ENCODE measurements at places on chromosomes 7 and 10.

DNA sequence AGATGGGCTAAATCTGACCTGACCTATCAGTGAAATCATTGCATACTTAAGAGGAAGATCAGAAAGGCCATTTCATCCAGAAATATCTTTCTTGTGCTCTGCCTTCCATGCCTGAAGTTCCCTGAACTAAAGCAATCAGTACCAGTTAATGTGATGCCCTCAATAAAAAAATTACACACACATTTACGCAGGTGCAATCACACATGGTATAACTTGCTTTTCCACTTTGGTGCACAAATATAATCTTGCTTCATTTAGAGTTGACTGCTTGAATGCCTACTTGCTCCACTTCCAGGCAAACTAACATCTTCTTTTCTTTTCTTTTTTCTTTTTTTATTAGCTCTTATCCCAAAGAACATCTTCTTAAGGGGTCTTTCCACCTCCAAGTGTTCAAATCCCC lies 58.3 kb upstream of the KIF5B start:
- no peak for DNase-seq

GRCh38 chr7:102000123-102000522 lies 182.7 kb downstream of the CUX1 start:
- no peak for DNase-seq

DNA sequence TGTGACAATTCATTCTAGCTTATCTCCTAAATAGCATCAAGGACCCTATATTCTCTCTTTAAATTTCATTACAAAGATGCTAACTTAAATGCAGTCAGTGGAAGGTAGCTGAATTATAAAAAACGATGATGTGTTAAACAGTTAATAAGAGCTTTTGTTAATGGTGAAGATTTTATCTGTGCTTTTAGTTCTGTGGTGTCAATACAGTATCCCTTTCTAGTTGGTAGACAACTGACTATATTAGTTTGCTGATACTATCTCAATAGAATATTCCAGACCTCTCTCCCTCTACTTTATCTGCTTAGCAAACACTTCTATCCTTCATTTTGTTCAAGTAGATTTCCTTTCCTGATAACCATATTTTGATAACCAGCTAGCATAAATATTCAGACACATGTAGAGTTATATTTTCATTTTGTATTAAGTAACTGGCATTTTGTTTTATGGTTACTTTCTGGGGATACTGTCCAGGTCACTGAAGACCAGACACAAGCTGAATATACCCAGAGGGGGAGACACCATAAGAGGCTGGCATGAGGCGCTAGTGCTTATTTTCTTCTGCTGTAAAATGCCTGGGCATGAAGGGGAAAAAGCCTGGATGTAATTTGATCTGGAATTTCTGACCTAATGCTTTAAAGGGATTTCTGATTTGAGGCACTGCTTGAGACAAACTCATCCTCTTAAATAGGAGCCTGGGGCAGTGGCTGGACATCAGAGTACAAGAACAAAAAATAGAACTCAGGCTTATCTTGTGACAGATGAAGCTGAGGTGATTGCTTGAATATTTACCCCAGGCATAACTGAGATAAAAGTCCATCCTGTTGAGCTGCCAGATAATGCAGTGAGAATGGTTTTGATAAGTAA lies 197.5 kb downstream of the MALRD1 start:
- no peak for DNase-seq

- no peak for DNase-seq
These were observed 140.1 kb downstream of the GLI3 start for GRCh38 chr7:42096681-42097561.

DNA sequence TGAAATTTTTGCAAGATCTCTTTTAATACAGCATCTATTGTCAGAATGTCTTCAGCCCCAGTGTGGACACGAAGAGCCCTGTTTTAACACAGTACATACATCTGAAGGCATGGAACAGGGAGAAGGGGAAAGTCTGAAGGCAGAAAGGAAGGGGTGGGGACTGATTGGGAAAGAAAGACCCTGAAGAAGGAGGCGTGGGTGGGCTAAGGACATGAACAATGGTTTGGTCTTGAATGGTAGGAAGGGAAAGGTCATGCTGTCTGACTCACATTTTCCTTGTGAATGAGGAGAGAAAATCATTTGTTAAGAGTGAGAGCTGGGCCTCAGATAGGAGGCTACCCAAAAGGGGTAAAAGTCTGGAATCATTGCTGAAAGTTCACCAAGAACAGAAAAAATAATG lies 297.1 kb downstream of the GALNT17 start:
- DNase-seq, result no peak

- no peak for DNase-seq
These were observed 186.6 kb upstream of the NRP1 start for GRCh38 chr10:33521062-33521461.

- no peak for DNase-seq
These were observed 25.9 kb downstream of the ABRAXAS2 start for GRCh38 chr10:124827474-124827873.

GRCh38 chr10:51658000-51658399 lies 41.4 kb downstream of the CSTF2T start:
- DNase-seq, result no peak

DNA sequence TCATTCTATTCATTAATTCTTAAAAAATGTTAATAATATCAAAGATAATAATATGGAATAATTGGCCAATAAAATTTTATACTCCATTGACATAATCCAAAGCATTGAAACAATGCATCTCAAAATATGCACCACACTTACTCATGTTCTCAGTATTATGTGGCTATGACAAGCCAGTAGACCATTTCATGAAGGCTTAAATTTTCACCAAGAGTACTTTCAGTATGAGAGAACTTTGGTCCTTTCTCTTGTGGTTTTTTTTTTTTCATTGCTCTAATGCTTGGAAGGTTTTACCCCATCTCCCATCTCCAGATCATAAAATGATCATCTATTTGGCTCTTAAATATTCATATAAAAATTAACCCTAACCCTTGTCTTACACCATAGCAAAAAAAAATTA lies 45.5 kb upstream of the TMEM140 start:
- no peak for DNase-seq

GRCh38 chr7:102376964-102377466 lies 19.1 kb upstream of the PRKRIP1 start:
- DNase-seq, result no peak

DNA sequence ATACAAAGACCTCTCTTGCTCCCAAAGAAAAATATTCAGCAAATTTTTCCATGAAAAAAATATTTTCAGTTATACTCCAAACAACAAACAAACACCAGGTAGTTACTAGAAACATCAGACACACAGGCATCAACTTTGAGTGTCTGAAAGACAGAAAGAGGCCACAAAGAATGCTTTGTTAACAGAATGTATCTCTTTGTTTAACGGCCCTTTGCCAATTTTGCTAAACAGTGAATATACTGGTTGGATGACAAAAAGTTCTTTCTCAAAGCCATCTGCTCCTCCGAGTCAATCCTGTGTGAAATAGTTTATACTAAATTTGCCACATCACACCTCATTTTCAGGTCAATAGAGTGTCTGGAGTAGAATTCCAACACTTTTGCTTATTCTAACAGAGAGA lies 216.7 kb upstream of the PHF14 start:
- DNase-seq, result no peak

GRCh38 chr10:102246261-102246660 lies 929 bp downstream of the GBF1 start:
- no peak for DNase-seq

- DNase-seq, result no peak
These were observed 101.5 kb upstream of the PODXL start for GRCh38 chr7:131657881-131658280.

GRCh38 chr7:76296743-76297740 lies 5.4 kb upstream of the HSPB1 start:
- no peak for DNase-seq

- DNase-seq, result no peak
These were observed 79.5 kb upstream of the PRSS58 start for GRCh38 chr7:142337054-142338001.

DNA sequence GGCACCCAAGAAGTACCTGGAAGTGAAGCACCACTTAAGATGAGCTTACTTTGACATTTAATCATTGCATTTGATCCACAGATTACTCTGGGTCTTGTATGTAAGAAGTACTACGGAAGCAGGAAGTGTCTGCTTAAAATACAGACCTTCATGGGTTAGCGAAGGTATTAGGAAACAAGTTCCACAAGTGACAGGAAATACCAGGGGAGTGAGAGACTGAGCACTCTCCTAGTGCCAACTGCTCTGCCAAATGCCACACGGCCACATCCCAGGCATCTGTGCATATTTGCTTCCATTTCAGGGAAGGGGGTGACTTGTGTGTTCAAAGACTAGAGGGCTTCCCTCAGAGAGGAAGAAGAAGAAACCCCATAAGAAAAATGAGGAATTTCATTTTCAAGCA lies 57.2 kb upstream of the ANK3 start:
- DNase-seq, result no peak

- DNase-seq, result no peak
These were observed 13.2 kb downstream of the AKR1B15 start for GRCh38 chr7:134562136-134562535.

DNA sequence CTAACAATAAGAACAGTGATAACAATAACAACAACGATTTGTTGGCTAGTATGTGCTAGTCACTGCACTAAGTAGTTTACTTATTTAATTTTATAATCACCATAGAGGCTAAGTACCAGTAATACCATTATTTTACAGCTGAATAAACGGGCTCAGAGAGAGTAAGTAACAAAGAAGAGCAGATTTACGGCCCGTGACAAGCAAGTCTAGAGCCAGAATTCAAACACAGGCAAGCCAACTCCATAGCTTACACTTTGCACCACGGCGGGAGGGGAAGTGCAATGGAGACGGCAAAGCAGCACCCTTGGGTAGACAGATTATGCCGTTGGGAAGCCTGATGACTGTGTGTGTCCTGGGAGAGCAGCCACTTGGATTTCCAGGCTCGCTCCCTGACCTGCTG lies 1.2 kb upstream of the OR6V1 start:
- DNase-seq, result no peak

GRCh38 chr7:119606297-119606696 lies 666.7 kb upstream of the KCND2 start:
- DNase-seq, result no peak

DNA sequence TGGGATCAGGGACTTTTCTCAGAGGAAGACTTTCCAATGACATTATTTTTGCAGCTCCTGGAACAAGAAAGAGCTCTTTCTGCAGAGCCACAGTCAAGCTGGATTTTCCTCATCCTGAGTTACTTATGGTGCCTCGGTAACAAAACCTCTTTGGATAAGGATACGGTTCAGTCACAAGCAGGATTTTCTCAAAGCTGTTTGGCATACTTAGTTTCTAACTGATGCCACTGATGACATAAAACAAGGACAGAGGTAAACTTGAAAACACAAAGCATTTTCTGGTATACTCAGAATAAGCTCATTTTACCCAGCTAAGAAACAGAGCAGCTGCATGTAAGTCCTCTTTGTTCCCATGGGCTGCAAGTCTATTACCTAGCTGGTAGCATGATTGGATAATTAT lies 340.9 kb upstream of the MEOX2 start:
- DNase-seq, result no peak

DNA sequence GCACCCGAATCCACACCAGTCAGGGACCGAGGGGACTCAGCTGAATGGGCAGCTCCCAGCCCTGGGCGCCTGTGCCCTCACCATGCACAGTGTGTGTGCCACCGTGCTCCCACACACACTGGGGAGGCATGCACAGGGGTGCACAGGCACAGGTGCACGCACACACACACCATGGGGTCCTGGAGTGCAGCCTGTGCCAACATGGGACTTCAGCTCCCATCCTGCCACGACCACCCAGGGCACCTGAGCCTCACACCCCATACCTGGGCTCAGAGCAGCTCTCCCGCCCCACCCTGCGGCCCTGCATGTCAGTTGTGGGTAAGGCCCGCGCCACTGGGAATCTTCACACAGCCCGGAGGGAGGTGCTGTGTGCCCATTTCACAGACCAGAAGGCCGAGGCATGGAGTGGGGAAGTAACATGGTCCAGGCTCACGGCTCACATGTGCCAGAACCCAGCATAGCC lies 8.0 kb downstream of the ELFN1 start:
- no peak for DNase-seq

DNA sequence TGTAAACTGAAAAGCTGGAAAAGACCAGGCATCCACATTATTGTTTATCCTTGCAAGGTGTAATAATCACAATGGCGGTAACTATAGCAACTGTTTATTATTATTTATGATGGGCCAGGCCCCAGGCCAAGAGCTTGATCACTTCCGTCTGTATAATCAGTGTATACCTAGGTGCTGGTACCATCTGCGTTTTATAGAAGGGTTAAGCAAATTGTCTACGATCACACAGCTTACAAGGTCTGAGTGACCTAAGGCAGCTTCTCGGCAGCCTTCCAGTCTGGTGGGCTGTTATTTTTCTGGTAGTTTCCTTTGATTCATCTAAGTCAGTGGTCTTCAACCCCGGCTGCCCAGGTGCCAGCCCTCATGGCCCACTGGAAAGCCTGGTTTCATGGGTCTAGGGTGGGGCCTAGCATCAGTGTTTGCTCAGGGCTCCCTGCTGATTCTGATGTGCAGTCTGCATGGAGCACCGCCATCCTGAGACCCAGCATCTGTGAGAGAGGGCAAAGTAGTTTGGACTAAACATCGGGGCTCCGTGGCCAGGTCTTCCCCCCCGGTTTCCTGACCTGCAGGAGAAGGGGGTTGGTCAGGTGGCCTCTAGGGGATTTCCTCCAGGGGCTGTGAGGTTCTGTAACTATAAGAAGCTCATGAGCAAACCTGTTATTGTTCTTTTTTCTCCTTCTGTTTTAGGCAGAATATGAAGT lies 146.4 kb downstream of the RGS10 start:
- no peak for DNase-seq

DNA sequence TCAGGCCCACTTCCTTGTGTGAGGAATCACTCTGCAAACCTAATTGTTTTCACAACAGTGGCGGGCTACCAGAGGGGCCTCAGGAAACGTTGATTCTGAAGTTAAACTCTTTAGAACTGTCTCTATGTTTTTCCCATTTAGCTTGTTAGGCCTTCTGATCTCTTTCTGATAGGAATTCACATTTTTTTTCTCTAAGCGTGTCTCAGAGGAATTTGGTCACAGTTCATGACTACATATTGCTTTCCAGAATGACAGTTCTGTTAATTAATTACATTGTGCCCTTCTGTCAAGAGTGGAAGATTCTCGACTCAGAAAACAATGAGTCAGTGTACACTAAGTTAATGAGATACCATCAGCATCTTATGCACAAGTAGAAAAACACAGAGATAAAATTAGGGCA lies 469.2 kb upstream of the C7orf33 start:
- no peak for DNase-seq

DNA sequence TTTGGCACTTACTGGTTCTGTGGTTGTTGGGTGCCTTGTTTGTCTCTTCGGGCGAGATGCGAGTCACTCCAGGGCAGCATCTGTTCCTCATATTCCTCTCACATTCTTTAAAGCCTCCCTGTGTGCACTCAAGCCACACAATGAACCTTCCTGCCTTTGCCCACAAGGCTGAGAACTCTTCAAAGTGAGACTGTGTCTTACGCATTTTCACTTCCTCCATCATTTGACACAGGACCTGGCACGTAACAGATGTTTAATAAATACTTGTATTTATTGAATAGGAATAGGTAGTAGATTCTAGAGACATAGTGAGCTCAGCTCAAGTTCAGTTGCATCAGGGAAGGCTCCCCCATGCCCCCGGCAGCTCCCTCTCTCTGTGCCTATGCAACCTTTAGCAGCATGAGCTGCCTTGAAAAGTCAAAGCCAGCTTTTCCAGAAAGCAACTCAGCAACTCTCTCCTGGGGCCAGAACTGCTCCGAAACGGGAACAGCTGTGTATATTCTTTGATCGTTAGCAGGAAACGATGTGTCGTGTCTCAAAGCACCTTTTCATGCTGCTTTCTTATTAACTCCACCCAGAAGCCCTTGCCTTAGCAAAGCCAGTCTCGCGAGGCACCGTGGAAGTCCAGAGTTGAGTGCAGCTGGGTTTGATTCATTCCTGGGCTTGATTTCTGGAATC lies 97.5 kb downstream of the PFKFB3 start:
- DNase-seq, result no peak
